ENCODE measurements at places on chromosomes 4 and X. TPM values are rescaled to one million over a fixed set of nuclear protein-coding genes. Genes with fewer than 3 reads are reported as not detected.

- no peaks in the 10 kb centered on the region for H3K4me1 ChIP-seq
- no peak overlapping the region for H3K4me3 ChIP-seq
- no peaks in the 10 kb centered on the region for H3K27me3 ChIP-seq
- no peak for DNase-seq
- no peaks in the 10 kb centered on the region for H3K36me3 ChIP-seq
- H3K27ac ChIP-seq: no peak overlapping the region
Measured at GRCh38 chr4:17336524-17336961, 175.3 kb downstream of the QDPR start.

GRCh38 chr4:139975830-139976272 is 178.1 kb downstream of the MAML3 start:
- H3K4me1 ChIP-seq: peaks cover 73% of the 10 kb centered on the region
- peak overlapping the region; percentile 82 for H3K27ac ChIP-seq

- DNase-seq: no peak
- no peak overlapping the region for H3K4me3 ChIP-seq
- no peaks in the 10 kb centered on the region for H3K36me3 ChIP-seq
- peaks cover under 1% of the 10 kb centered on the region for H3K4me1 ChIP-seq
Measured at GRCh38 chr4:152094970-152095700, 334.3 kb upstream of the GATB start.

DNA sequence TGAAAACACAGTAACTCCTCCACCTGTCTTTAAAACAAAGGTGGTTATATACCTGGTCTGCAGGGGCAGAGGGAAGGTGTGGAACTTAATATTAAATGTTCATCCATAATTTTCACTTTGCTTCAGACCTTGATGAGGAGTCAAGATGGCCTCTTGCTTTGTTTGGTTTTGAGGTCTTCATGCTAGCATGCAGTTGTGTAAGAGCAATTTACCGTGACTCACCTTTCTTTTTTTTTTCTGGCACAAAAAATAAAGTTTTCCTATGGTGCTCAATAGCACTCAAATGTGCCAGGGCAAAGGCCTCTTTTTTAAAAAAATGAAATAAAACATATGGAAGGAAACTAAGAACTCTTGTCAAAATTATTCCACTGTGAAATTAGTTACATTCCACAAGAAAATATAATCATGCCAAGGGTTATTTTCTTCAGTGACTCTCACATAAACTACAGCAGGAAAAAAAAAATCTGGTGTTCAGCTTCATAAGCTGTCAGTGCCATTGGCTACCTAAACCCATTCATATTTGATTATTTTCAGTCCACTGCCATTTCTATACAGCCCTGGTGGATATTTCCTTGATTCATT is 128.2 kb downstream of the SLC7A11 start:
- no peaks in the 10 kb centered on the region for H3K27me3 ChIP-seq
- no peak overlapping the region for H3K27ac ChIP-seq
- no peak overlapping the region for H3K4me3 ChIP-seq
- DNase-seq: no peak
- no peaks in the 10 kb centered on the region for H3K36me3 ChIP-seq

GRCh38 chr4:133190098-133190497 is 41.0 kb downstream of the PCDH10 start:
- no peaks in the 10 kb centered on the region for H3K4me1 ChIP-seq
- H3K4me3 ChIP-seq: no peak overlapping the region
- DNase-seq: no peak
- H3K36me3 ChIP-seq: no peaks in the 10 kb centered on the region
- no peaks in the 10 kb centered on the region for H3K27me3 ChIP-seq
- H3K27ac ChIP-seq: no peak overlapping the region

DNA sequence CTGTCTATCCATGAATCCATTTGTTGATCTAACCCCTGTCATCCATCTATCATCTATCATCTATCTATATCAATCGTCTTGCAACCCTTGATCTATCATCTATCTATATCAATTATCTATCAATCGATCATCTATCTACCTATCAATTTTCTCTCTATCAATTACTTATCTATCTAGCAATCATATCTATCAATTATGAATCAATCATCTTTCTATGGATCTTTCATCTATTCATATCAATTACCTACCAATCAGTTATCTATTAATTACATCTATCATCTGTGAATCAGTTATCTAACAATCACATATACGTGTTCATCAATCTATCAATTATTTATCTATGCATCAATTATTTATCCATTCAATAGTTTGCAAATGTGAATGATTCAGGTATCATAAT is 24.5 kb upstream of the ASMTL start:
- peaks cover 31% of the 10 kb centered on the region for H3K4me1 ChIP-seq
- H3K36me3 ChIP-seq: peaks cover 10% of the 10 kb centered on the region
- H3K27me3 ChIP-seq: no peaks in the 10 kb centered on the region
- no peak overlapping the region for H3K27ac ChIP-seq
- H3K4me3 ChIP-seq: no peak overlapping the region
- DNase-seq: no peak

DNA sequence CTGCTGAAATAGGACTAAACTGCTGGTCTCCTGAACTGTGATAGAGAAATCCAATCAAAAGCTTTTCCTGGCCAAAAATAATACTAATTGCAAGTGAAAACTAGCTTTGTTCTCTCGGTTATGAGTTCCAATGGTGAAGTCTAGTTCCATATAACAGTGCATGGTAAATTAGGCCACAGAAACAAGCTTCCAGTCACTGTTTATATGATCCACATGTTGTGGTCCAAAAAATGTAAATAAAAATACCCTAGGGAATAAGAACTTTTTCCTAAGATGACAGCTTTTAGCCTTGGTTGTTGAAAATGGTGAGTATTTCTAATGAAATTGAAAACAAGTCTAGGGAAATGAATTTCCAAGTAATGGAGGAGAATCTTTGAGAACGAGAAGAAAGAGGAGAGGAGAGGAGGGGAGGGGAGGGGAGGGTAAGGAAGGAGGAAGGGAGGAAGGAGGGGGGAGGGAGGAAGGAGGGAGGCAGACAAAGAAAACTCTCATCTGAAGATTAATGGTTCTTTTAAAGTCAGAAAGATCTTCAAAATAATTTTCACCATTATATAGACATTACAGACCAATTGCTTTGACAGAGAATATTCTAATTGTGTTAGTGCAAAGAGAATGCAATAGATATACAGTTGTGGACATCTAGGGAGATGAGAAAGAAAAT is 26.1 kb downstream of the PALLD start:
- DNase-seq: no peak
- no peaks in the 10 kb centered on the region for H3K36me3 ChIP-seq
- H3K27ac ChIP-seq: no peak overlapping the region
- H3K4me3 ChIP-seq: no peak overlapping the region
- H3K4me1 ChIP-seq: no peaks in the 10 kb centered on the region

DNA sequence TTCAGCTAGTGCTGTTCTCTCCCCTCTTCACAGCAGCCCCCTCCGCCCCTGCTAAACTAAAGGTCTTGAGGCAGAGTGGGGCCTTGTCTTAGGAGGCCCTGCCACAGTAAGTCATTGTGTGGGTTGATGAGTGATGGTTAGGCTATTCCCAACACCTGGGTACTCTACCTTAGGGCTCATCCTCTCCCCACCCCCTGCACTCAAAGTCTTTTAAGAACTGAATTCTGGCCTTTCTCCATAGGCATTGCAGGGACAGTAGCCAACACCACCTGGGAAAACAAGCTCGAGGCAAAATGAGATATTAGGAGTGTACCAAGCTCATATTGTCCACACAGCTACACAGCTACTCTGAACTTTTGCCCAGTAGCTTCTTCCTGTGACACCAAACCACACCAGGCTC is 42.5 kb downstream of the RAB40AL start:
- H3K36me3 ChIP-seq: no peaks in the 10 kb centered on the region
- H3K27me3 ChIP-seq: no peaks in the 10 kb centered on the region
- H3K4me1 ChIP-seq: no peaks in the 10 kb centered on the region
- no peak overlapping the region for H3K27ac ChIP-seq

DNA sequence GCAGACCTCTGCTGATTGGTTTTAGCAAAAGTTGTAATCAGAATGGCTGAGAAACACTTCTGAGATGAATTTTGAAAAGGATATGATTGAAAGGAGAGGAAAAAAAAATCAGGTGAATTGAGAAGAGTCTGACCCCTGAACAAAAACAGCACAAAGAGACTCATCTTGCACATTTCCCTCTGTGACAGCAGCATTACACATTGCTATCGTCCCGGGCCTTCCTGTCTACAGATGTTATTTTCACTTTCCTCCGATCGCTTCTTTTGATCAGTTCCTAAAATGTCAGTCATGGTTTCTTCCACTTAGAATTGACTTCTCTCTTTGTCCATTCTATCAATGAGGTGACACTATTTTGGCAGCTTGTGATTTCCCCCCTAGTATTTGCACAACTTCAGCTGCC is 262.6 kb downstream of the GPC3 start:
- DNase-seq: no peak
- H3K36me3 ChIP-seq: no peaks in the 10 kb centered on the region
- no peak overlapping the region for H3K27ac ChIP-seq
- H3K4me3 ChIP-seq: no peak overlapping the region
- H3K4me1 ChIP-seq: no peaks in the 10 kb centered on the region
- no peaks in the 10 kb centered on the region for H3K27me3 ChIP-seq

DNA sequence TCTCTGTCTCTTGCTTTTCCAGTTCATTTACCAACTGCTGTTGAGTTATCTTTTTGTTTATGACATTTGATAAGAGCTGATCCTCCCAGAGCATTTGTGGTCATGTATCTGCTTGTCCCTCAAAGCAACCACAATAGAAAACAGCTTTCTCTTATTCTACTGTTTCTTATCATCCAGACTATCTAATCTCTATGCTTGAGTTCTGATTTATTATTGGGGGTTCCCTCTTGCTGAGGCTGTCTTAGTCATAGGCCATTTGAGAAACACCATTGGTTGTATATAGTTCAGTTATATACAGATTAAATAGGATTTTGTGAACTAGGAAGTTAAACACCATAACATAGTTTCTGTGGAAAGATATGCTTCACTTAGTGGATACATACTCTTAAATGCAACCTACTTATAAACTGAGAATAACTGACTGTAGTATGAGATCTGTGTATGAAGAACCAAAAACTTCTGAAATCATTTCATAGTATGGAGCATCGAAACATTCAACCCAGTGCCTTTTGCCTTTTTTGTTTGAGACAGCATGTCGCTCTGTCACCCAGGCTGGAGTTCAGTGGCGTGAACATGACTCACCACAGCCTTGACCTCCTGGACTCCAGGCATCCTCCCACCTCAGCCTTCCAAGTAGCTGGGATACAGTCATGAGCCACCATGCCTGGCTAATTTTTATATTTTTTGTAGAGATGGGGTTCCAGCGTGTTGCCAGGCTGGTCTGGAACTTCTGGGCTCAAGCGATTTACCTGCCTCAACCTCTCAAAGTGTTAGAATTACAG is 75.8 kb downstream of the STIM2 start:
- H3K4me1 ChIP-seq: peaks cover 4% of the 10 kb centered on the region
- no peaks in the 10 kb centered on the region for H3K27me3 ChIP-seq
- H3K36me3 ChIP-seq: no peaks in the 10 kb centered on the region
- H3K4me3 ChIP-seq: no peak overlapping the region

AADAT gene
- not detected for polyA plus RNA-seq

TBX22 gene
- not detected for polyA plus RNA-seq

NPFFR2 gene
- not detected for polyA plus RNA-seq

TECRL gene
- polyA plus RNA-seq: not detected

DUSP21 gene
- not detected for polyA plus RNA-seq

LIN54 gene
- polyA plus RNA-seq: 2.9 TPM

RGN gene
- polyA plus RNA-seq: not detected

LDOC1 gene
- not detected for polyA plus RNA-seq

EREG gene
- polyA plus RNA-seq: 8.2 TPM
